D341Med (cell line): ENCODE measurements at places on chromosomes 2 and 18.
A peak's percentile ranks its signal among the peaks of the same experiment; 100 is the strongest.

GRCh38 chr2:204487447-204488229 is 57.6 kb upstream of the PARD3B start:
- DNase-seq, result no peak

- DNase-seq, result no peak
Measured at GRCh38 chr2:220279840-220280239, 652.4 kb downstream of the SLC4A3 start.

DNA sequence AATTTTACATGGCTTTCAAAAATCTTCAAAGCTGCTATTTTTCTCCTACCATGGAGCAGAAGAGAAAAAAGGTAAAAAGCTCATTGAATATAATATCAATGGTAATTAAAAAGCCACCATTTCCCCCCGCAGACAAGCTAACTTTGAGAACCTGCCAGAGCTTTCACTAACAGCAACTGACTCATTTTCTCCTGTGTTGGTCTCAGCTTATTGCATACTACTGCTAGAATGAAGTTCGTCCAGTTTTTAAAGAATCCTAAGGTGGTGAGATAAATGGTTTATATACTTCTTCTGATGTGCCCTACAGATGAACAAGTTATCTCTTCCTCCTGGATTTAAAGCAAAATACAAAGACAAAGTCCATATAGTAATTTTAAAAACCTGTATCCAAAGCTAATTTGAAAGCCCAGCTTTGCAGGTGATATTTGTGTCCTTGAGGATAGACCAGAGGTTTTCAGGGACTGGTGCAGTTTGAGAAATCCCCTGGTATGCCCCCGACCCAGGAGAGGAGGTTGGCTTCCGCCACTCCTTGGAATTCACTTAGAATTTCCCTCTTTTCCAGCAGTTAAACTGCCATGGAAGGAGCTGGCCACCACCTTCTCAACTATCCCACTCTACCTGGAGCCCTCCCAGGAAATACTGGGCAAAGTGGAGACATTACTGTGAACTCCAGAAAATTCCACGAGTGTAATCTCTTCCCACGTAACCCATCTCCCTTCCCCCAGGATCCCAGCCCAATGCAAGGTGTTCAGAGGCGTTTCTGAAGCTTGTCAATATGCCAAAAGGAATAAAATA is 17.5 kb downstream of the YPEL5 start:
- no peak for DNase-seq

DNA sequence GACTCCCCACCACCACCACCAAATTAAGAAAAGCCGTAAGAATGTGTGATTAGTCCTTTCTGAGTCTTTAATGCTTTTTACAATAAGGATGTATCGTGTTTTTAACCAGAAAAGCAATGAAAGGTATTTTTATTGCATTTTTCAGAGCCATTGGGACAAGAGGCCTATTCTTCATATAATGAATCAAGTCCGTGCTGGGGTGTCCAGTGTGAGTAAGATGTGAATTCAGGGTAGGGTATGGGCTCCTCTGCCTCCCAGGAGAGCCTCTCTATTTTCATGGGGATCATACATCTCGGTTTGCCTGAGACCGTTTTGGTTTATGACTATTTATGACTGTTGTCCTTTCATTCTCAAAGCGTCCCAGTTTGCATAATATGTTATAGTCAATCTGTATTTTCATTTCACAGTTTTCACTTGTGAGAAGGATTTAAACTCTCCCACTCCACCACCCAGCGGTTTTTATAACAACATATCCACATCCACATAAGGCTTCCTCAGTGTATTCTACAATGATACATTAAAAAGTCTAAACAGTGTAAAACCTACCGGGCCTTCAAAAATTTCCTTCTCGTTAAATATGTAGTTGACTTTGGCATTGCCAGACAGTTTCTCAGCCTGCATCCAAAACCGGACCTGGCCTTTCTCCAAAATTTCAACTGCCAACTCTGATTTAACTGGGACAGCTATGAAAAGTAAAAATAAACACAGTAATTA is 80.8 kb upstream of the LPIN2 start:
- DNase-seq, result no peak

DNA sequence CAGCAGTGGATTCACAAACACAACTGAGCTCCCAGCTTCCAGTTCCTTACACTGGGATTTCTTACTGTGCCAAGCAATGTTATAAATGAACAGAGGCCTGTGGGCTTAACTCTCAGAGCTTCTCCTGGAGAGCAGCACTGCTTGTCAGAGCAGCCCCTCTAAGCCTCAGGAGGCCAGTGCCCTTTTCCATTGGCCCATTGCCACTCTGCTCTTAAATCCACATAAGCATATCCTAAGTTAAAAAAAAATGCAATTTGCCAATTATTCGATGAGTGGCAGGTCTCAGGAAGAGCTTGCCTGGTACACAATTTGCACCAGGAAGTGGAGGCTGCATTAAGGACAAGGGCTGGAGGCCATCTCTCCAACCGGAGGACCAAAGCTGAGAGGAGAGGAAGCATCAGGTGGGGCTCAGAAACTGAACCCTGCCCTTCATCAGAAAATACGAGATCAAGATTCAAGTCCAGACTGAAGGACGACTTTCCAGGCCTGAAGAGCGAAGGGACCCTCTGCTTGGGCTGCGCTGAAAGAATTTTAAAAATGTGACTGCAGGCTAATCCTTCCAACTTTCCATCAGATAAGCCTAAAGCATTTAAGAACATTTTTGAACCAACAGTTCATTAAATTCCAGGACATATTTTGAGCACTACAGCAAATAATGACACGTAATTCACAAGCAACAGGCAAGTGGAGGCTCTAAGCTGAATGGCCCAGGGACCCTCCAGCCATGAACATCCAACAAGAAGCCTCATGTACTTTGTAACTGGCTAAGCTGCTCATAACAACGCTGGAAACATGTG is 28.4 kb upstream of the PXDN start:
- no peak for DNase-seq

DNA sequence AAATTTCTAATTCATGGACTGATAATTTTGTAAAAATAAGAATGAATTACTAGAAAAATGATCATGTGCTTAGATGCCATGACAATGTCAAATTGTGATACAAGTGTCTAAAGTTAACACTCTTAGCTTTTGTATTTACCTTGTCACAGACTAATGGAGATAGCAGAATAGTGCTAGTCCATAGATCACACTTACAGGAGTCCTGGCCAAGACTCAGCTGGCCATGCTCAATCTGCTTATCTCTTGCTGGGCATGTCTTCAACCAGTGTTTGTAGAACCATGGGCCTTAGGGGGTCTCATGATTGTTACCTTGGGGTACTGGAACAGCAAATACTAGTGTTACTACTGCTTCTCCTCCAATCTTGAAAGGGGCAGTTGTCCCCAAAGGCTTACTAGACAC is 44.0 kb downstream of the TET3 start:
- DNase-seq, result no peak

DNA sequence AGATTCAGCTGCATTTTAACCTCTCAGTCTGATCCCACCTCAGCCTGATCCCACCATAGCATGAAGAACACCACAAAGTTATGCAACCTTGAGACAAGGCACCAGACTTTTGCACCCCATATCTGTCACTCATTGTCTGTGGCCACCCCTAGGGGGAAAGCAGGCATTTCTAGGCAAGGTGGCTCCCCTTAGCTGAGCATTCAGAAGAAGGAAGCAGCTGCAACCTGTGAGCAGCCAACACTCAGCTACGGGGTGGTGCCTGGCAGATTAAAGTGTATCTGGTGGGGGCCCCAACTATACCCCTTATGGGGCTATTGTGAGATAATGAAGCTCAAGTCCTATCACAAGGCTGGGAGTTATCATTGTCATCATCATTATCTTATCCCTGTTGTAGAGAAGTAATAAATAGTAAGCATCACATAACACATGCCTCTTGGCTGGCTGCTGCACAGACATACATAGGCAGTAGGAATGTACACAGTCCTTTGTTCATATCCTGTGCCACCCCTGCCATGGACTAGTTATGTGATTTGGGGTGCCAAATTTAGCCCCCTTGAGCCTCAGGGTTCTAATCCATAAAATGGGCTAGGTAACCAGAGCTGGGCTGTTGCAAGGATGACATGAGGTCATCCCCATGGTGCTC is 20.6 kb upstream of the TMEM163 start:
- DNase-seq, result no peak

GRCh38 chr2:121173112-121173511 is 111.9 kb downstream of the TFCP2L1 start:
- DNase-seq, result no peak

GRCh38 chr2:119408221-119408619 is 23.4 kb upstream of the TMEM37 start:
- DNase-seq, result no peak

DNA sequence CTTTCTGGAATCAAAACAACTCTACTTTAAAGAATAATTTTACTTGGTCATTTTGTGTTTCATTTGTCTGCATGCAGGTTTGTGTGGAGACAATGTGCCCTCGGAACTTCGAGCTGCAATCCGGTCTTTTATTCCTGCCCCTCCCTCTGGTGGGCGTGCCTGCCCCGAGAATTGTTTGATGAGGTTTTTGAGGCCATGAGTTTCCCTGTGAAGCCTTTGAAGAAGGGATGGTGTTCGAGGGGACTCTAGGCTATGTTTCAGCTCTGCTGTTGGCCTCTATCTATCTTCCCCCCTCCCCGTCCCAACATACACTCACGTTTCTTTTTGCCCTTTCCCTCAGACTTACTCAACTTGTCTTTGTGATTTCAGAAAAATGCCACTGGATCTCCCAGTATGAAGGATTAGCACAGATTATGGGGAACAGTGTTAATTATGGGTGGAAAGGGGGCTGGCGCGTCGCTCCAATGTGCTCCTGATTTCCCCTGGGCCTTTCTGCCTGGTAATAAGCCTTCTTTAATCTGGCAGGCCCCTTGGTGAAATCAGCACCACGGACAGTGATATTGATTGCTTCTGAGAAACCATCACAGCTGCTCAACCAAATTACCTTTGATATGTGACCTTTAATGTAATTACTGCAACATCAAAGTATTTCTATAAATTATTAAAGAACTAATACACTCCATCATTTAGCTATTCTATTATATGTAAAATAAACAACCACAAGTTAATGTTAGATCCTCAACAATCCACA is 82.2 kb downstream of the CELF4 start:
- peak; percentile 90 for DNase-seq

- DNase-seq, result no peak
Measured at GRCh38 chr18:75293591-75293990, 83.0 kb downstream of the TSHZ1 start.

GRCh38 chr2:122136056-122136455 is 380.6 kb downstream of the TSN start:
- peak; percentile 45 for DNase-seq

- DNase-seq, result no peak
Measured at GRCh38 chr2:152694161-152694661, 23.1 kb downstream of the PRPF40A start.

DNA sequence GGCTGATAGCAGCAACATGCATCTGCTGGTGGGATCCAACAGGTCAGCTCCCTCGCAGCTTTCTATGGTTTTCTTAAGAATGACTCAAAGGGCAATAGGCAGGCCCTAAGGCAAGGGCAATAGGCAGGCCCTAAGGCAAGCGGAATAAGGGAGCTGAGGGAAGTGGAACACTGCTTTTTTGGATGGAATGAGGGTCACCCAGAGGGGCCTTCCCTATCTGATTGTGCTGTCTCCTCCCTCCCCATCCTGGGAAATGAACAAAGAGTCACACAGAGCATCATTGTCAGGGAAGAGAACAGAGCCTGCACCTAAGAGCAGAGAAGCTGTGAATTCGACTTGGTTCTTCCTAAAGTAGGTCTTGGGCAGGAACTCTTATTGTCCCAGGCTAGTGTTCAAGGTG is 43.3 kb upstream of the PTPRM start:
- DNase-seq, result no peak

DNA sequence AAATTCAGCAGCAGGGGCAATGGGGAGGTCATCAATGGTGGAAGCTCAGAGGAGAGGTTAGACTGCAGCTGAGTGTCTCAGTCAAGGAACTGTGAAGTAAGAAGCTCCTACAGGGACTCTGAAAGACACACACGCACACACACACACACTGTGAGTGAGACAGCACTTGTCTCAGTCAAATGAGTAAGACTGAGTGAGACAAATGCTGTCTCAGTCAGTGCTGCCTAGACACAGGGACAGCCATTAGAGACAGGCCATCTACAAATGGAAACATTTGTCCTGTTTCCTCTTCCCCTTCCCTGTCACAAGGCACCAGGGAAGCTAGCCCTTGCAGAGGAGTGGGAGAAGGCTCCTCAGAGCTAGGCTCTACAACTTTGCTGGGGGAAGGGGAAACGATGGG is 577.4 kb upstream of the GCFC2 start:
- no peak for DNase-seq

DNA sequence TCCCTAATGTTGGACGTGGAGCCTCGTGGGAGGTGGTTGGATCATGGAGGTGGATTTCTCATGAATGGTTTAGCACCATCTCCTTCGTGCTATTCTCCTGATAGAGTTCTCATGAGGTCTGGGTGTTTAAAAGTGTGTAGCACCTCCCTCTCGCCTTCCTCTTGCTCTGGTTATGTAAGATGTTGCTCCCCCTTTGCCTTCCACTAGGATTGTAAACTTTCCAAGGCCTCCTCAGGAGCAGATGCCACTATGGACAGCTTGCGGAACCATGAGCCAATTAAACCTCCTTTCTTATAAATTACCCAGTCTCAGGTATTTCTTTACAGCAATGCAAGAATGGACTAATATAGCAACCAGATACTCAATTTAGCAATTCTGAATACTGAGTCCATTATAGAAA is 82.4 kb upstream of the PELI1 start:
- no peak for DNase-seq
